Hematopoietic multipotent progenitor cell treated with erythropoietin and hydrocortisone succinate and interleukin-3 and kit ligand, for 4 days (in vitro differentiated cells): ENCODE measurements at places on chromosomes 11 and 22.
A peak's percentile ranks its signal among the peaks of the same experiment; 100 is the strongest.

DNA sequence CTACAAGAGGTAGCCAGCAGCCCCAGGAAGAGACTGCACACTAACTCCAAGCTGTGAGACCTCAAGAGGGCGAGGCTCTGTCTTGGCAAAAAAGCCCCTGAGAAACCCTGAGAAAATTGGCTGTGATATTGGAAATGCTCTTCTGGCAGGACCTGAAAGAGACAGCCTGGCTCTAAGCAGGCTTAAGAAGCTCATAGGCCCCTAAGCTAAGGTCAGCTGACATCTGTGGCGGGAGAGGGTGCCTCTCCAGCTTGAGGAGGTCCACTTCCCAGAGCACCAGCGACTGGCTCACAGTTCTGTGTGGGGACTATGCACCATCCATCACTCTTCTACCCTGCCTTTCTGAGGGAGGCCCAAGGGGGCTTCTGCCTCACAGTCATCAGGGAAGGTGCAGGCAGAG is 12.4 kb downstream of the PLEKHA7 start:
- no peak for DNase-seq

DNA sequence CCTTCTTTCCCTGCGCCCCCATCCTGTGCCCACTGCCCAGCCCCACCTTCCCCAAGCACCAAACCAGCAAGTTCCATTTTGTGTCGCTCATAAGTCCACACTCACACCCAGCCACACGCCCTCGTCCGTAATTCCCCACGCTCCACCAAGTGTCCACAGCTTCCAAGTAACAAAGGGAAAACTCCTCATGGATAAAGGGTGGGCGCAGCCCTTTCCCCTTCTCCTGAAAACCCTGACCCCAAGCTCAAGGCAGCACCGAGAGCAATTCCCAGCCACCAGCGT is 458 bp downstream of the FXYD6 start:
- no peak for DNase-seq

DNA sequence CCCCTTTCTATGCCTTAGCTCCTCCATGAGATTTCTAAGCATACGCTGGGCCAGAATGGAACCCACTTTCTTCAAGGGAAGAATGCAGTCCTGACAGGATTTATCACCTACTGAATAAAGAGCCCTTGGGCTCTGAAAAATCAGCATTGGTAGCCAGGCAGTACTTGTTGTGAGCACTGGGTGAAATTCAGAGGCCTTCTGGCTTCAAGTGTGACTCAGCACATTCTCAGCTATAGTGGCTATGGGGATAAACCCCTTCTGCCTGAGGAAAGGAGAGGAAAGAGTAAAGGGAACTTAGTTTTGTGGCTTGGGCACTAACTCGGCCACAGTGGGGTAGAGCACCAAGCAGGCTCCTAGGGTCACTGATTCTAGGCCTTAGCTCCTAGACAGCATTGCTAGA is 574.8 kb downstream of the JRKL start:
- peak; percentile 57 for DNase-seq

DNA sequence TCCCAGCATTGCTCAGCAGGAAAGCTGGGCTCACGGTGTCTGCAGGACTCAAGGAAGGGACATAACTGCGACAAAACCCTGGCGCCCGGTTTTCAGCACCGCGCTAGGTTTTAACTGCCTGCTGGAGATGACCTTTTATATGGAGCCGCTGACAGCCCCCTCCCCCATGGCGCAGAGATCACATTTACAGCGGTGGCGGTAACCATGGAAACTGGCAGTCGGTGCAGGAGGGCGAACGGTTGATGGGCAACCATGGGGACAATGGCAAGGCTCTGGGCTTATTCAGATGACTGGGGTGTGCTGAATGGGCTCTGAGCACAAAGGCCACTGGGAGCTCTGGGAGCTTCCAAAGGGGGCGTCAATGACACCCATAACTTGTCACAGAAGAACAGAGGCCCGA is 37.2 kb downstream of the CELSR1 start:
- DNase-seq: no peak

- DNase-seq: no peak
Measured at GRCh38 chr22:48842976-48843375, 984.7 kb downstream of the BRD1 start.

GRCh38 chr22:32636884-32637283 is 162.3 kb downstream of the FBXO7 start:
- DNase-seq: peak; percentile 55

- DNase-seq: no peak
Measured at GRCh38 chr11:91792779-91793262, 431.8 kb upstream of the FAT3 start.

GRCh38 chr11:15396778-15397177 is 282.1 kb downstream of the INSC start:
- DNase-seq: no peak

- DNase-seq: no peak
Measured at GRCh38 chr22:18966748-18967147, 30.7 kb upstream of the PRODH start.

- no peak for DNase-seq
Measured at GRCh38 chr22:29218758-29219408, 13.2 kb downstream of the EMID1 start.

DNA sequence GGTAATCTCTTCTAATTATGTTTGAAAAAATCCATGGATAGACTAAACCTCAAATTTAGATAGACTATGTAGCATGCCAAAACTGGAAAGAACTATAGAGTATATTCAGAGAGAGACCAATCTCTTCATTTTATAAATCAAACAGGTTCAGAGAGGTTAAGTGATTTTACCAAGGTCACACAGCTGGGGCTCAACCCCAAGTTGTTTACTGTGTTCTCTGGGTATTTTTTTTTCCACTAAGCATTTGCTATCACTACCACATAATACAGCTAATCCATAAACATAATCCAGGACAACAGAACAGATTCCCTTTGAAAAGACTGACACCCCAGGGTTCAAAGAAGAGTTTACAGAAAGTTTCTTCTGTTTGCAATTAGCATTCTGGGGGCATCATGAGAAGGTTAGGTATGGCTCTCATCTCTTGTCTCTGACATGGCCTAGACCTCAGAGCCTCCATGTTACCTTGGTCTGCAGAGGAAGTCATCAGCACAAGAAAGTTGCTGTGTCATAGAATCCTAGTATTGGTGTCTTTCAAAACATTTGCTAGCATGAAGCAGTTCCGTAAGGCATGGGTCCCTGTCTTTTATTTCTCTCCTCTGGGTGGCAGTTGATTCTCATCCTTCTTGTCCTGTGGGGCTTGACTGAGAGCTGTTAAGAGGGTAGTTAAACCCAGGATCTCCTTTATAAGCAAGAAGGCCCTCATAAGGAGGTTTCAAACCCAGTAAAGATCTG is 94.5 kb upstream of the HSD17B12 start:
- peak; percentile 28 for DNase-seq

DNA sequence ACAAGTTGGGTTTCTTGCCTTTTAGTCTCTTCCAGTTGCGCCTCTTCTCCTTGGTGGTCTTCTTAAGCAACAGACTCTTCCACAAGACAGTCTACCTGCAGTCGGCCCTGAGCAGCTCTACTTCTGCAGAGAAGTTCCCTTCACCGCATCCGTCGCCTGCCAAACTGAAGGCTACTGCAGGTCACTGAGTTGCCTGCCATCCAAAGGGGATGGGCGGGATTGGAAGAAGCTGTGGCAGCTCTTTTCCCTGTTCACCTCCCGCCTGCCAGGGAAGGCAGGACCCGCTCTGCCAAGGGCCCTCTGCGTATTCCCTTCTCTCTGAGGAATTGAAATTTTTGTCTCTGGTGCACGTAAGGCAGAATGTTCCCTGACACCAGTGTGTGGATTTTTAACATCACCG is 9.2 kb upstream of the STT3A start:
- DNase-seq: no peak

DNA sequence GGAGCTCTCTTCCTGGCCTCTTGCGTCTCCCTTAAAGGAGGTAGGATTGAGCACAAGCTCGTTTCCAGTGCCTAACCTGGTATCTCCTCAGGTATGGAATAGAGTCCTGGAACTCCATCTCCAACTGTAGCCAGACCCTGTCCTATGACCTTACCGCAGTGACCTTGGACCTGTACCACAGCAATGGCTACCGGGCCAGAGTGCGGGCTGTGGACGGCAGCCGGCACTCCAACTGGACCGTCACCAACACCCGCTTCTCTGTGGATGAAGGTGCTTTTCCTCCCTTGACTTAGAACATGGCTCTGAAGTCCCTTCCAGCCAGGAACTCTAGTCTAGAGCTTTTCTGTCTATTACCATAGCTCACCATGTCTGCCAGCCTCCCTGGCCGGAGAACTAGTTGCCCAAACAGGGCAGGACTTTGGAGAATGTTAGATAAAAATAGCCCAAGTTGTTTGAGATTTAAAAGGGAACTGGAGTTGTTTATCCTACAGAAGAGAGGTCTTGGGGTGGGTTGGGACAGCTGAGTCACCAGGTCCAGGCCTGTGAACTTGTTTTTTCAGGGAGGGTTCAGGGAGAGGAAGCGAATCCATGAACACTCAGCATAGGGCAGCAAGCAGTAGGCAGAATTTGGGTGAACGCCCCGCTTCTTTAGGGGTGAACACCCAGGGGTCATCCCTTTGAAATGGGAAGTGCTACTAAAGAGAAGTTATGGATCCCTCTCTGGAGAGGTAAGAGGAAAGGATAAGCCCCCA is 3.3 kb downstream of the IL10RA start:
- no peak for DNase-seq

DNA sequence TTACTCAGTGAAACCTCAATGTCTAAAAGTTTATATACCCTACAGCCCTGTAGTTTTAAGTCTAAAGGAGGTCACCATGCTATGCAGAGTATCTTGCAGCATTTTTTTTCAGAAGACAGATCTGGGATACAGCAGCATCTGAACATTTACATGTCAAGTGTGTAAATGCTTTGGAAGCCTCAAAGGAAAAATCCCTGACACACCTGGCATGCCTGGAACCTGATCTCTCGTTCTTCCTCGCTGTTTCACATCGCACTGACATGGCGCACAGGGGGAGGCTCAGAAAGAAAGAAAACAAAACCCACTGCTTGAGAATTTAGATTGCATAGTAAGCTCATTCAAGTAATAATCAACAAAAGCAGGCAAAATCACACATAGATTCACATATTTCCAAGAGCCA is 31.0 kb downstream of the PAX6 start:
- no peak for DNase-seq

DNA sequence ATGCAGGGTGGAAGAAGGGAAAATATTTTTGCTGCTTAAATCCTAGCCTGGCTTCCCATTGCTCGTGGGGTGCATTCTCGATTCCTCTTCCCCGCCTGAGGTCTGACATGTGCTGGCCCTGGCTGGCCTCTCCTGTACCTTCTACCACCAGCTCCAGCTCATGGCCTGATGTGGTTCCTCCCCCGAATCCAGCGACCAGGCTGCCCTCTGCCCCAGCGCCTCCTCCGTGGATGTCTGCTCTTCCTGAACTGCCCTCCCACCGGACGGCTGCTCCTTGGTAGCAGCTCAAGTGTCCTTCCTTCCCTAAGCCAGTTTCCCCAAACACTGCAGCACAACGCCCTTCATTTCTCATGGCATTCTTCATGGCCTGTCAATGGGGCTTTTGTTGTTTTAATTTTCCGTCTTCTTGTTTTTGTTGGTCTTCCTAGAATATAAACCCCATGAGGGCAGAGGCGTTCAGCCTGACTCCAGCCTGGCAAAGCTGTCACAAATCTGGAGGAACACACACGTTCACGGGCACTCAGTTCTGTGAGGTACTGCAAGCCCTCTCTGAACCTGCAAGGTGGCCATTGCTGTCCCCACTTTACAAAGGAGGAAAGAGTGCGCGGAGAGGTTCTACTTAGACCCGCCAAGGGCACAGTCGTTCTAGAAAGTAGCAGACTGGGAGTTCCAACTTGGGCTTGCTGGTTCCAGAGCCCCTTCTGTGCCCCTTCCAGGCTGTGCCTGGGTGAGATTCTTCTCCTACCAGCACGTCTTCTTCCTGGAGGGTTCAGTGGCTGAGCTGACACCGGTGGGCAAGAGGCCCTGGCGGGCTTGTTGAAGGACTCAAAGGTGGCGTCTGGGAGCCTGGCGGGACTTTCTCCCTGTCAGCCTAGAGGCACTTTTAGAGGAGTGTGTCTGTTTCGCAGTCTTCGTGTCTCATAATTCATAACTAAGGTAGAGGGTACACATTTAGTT is 953 bp upstream of the LRP5 start:
- DNase-seq: no peak

DNA sequence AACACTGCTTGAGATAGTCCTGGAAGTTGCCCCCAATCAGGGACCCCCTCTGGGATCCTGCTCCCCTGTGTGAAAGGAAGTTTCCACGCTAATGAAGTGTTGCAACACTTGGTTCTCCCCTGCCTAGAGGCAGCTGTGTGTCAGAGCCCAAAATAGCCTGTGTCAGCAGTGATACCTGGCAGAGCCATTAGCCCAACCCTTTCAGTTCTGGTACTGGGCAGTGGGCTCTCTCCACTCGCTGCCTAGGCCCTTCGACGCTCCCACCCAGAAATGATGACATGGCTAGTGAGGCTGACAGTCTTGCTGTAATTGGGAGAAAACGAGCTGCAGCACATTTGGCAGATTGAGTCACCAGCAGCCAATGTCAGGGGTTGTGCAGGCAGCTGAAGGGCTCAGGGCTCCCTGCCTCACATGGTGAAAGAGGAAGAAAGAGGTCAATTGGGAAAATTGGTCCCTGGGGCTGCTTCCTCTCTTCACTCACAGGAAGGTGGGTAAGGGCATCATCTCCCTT is 1.4 kb upstream of the NXF1 start:
- DNase-seq: peak; percentile 26

DNA sequence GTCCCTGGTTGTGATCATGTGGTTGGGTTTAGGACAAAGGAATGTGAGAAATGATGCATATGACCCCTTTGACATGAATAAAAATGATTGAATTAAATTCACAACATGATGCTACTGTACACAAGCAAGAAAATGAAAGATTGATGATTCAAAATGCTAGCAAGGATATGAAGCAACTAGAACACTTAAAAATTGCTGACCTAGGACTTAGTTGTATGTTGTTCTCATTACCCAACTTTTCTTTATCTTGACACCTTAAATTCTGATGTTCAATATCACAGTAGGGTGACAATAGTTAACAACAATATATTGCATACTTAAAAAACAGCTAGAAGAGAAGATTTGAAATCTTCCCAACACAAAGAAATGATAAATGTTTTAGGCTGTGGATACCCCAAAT is 20.6 kb downstream of the OR52A5 start:
- no peak for DNase-seq
